KBM-7 (cell line): ENCODE measurements at places on chromosomes 16 and 17.

GRCh38 chr16:88867581-88868246, 1.3 kb upstream of the PABPN1L start:
- no peak for DNase-seq

DNA sequence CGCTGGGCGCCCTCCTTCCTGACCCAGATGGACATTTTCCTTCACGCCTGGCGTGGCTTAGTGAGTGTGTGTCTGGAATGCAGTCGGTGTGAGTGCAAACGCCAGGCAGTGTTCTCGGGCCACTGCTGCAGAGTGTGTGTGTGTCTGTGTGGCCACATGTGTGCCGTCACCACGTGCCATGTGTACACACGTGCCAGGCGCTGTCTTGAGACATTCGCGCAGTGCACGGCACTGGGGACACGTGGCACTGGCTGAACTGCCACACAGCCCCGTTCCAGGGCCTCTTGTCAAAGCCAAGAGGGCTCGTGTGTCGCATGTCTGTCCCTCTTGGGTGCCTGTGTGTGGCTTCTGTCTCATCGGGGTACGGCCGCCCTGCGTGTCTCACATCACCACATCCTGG, 28.8 kb downstream of the MAPK8IP3 start:
- DNase-seq: no peak

DNA sequence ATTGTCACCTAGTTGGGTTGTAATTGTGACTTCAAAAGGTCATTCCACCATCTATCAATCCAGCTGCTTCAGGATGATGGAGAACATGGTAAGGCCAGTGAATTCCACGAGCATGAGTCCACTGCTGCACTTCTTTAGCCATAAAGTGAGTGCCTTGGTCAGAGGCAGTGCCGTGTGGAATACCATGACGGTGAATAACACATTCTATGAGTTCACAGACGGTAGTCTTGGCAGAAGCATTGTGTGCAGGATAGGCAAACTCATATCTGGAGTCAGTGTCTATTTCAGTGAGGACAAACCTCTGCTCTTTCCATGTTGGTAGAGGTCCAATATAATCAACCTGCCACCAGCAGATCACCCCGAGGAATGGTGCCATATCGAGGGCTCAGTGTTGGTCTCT, 650.9 kb downstream of the KCNJ2 start:
- DNase-seq: no peak

GRCh38 chr17:58335061-58335731, 6.6 kb upstream of the TSPOAP1 start:
- peak; percentile 48 for DNase-seq

- DNase-seq: no peak
Measured at GRCh38 chr17:5758651-5759050, 174.3 kb upstream of the NLRP1 start.

GRCh38 chr17:82497483-82498405, 21.8 kb upstream of the FOXK2 start:
- peak; percentile 59 for DNase-seq

GRCh38 chr16:27242868-27243590, 25.5 kb downstream of the NSMCE1 start:
- peak; percentile 71 for DNase-seq

GRCh38 chr16:27346819-27347218, 33.0 kb downstream of the IL4R start:
- peak; percentile 25 for DNase-seq

DNA sequence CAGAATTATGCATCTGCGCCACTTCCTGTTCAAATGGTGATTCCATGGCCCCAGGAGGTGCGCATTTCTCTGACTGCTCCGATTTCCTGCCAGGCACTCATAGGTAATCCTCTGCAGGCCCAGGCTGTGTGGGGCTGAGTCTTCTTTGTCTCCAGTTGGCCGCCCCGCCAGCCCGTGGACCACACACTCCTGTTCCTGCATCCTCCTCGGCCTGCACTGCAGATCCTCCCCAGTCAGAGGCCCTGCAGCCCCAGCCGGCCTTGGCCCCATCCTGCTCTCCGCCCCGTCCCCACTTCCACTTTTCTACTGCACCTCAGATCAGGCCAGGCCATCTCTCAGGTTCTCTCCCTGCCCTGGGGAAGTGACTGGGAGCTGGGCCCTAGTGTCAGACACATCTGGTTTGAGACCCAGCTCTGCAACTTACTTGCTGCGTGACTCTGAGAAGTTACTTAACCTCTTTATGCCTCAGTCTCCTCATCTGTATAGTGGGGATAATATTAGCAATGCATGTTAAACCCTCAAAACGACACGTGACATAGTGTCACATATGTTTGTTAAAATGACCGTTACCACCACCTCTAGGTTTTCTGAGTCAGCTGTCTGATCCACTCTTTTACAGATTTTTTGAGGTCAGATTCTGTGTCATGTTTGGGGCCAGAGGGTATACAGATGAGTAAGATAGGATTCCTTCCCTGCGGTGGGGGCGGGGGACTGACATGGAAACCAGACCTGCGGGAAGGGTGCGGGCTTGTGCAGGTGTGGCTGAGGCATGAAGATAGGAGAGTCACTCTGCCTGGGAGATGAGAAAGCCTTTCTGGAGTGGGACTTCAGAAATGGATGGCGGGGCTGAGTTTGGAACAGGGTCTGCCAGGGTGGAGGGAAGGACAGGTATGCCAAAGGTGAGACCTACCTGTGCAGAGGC, 12.8 kb downstream of the RAB11FIP4 start:
- DNase-seq: peak; percentile 48

DNA sequence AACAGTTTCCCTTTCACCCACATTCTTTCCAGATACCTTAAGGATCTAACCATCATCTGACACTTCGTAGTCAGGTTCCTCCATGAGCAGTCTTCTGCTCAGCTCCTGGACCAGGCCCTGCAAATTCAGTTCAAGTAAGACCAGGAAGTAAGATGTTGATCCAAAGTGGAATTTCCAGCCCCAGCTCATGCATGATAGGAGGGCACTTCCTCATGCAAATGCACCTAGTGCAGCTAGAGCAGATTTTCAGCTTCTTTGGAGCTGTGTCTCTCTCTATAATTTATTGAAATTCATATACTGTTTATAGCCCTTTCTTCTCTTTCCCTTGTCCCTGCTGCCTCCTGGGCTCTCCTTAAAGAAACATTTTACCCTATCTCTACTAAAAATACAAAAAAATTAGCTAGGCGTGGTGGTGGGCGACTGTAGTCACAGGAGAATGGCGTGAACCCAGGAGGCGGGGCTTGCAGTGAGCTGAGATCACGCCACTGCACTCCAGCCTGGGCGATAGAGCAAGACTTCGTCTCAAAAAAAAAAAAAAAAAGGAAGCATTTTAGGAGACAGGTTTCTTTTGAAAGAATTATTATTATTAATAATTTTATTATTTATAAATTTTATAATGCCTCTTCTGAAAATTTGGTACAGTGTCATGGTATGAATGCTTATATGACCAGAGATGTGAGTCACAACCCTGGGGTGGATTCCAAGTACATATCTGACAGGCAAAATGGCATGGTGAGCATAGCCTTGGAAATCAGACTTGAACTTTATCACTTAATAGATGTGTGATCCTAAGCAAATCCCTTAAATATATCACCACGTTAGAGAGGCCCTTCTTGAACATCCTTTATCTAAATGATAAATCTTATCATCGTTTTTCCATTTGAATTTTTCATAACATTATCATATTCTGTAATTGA, 94.3 kb downstream of the SSH2 start:
- DNase-seq: no peak

GRCh38 chr17:64596988-64597387, 65.1 kb downstream of the SMURF2 start:
- DNase-seq: no peak

- DNase-seq: no peak
Measured at GRCh38 chr17:14805348-14805747, 459.8 kb downstream of the PMP22 start.

GRCh38 chr17:57352665-57353175, 96.4 kb downstream of the MSI2 start:
- DNase-seq: no peak

DNA sequence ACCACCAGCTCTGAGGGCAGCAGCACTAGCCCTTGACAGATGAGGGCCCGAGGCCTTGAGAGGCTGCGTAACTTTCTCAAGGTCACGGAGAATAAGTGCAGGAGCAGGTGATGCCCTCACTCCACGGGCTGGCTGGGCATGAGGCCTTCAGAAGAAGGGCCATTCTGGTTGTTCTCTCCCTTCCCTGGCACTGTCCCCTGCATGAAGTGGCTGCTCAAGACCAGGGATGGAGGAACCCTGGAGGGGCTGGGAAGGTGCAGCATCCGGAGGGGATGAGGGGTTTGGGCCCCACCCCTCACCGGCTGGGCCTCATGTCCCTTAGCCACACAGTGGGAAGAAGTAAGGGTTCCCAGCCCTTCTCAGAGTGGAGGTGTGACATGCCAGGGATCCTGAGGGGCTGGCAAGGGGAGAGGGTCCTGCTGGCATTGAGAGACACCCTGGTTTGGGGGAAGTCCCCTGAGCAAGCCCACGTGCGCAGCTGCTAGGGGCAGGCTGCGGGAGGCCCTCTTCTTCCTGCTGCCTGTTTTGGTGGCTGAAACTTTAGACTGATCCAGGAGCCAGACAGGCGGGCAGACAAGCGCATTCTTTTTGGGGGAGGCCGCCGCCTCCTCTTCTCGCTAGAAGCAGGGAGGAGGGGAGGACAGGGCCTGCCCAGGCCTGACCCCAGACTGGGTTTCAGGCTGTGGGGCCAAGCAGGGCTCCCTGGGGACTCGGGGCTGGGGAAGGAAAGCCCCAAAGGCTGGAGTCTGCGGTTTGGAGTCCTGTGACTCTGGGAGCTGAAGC, 74.0 kb downstream of the N4BP1 start:
- peak; percentile 72 for DNase-seq

DNA sequence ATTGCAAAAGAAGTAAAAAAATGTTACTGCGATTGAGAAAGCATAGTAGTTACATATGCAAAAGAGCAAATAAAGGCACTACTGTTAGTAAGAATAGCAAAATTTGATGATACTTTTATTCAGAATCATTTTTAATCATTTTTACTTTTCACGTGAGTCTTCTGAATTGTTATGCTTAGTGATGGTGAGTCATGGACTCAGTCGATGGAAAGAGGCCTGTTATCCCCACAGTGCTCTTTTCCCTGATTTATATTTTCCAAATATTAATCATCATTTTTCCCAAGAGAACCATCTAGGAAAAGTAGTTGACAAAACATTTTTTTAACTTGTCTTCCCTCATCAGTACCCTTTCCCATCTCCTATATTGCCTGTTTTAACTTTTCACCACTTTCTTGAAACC, 181.1 kb downstream of the CHD9 start:
- DNase-seq: no peak

DNA sequence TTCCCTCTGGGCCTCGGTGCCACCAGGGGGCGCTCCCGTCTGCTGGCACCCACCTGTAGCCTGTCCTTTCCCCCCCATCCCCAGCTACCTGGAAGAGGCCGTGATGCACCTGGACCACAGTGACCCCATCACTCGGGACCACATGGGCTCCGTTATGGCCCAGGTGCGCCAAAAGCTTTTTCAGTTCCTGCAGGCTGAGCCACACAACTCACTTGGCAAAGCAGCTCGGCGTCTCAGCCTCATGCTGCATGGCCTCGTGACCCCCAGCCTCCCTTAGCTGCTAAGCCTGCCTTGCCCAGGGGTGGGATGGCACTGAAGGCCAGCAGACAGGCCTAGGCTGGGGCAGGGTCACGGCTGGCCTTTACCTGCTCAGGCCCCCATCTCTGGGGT, 818 bp upstream of the NRN1L start:
- peak; percentile 73 for DNase-seq

GRCh38 chr16:48503336-48503735, 106.6 kb downstream of the N4BP1 start:
- no peak for DNase-seq

DNA sequence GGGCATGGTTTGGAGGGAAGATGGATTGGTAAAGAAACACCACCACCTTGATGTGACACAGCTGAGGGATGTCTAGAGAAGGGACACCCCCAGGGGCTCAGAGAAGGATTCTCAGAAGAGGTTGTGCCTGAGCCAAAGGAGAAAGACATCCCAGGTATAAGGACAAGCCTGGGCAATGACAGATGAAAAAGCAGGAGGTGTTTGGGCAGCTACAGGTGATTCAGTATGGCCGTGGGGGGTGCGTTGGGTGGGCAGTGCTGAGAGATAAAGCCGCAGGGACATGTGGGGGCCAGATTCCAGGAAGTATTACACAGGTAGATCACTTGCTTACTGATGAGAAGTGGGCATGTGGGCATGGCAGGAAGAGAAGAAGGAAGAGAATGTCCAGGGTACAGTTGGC, 7.0 kb downstream of the TMEM95 start:
- no peak for DNase-seq

- peak; percentile 14 for DNase-seq
Measured at GRCh38 chr17:5226940-5227878, 7.5 kb downstream of the SCIMP start.

DNA sequence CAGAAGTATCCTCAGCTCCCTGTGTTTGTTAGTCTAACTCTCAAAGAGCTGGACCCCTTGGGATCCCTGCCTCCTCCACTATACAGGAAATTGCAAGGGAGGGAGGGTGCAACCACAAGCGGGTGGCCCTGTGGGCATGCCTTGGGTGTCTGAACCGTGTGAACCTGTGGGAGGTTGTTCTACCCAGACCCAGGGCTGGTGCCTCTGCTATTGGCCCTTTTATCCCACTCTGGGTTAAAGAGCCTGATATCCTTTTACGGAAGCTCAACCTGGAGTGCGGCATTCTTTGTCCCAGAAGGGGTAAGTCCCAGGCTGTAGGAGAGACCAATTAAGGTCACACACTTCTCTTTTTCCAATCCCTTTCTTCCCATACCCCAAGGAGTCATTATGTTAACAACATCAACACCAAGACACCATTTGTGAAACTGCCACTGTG, 53.4 kb downstream of the ARSG start:
- peak; percentile 54 for DNase-seq

DNA sequence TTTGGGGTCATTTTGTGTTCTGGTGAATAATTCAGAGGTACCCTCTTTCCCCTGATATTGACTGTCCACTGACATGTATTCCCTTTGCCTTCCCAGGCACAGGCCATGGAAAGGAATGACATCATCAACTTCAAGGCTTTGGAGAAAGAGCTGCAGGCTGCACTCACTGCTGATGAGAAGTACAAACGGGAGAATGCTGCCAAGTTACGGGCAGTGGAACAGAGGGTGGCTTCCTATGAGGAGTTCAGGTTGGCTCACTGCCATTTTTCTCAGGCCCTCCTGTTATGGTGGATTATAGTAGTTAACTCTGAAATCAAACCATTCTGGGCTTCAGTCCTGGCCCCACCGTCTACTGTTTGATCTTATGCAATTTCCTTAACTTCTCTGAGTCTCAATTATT, 1.6 kb upstream of the EFTUD2 start:
- no peak for DNase-seq

- DNase-seq: peak; percentile 67
Measured at GRCh38 chr17:17859909-17860765, 23.4 kb upstream of the SREBF1 start.

DNA sequence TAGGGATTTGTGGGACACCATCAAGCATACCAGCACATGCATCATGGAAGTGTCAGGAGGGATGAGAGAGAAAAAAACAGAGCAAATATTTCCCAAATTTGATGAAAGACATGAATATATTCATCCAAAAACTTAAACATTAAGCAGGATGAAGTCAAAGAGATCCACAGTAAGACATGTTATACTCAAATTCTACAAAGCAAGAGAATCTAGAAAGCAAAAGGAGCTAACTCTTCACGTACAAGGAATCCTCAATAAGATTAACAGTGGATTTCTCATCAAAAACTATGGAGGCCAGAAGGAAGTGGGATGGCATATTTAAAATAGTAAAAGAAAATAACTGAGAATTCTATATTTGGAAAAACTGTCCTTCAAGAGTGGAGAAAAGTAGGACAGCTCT, 374.8 kb downstream of the ZFHX3 start:
- DNase-seq: no peak

- no peak for DNase-seq
Measured at GRCh38 chr17:17394494-17394893, 82.3 kb upstream of the MED9 start.
